ENCODE measurements at places on chromosomes 13 and 19. TPM values are rescaled to one million over a fixed set of nuclear protein-coding genes. Genes with fewer than 3 reads are reported as not detected.

The TMEM150B gene
- total RNA-seq = not detected

The IGLON5 gene
- total RNA-seq = 1.6 TPM

- H3K27ac ChIP-seq = no peak overlapping the region
- H3K4me3 ChIP-seq = no peak overlapping the region
- peaks cover 15% of the 10 kb centered on the region for H3K4me1 ChIP-seq
These were observed 5.1 kb downstream of the SLC39A3 start for GRCh38 chr19:2734589-2735288.

DNA sequence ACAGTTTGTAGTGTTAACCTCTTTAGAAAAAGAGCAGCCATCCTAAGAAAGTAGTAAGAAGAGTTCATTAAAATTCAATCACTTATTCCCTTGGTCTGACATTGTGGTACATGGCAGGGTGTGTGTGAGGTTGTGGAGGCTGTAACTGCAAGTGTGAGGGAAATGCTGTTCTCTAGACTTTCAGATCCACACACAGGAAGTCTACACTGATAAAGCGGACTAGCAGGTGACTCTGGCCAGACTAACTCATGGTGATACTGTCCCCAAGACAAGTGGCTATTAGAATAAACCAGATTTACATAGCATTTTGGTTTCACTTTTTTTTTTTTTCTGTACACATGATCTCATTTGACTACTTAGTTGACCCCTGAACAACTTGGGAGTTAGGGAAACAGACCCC, 10.0 kb downstream of the MTIF3 start:
- H3K27ac ChIP-seq = no peak overlapping the region
- no peaks in the 10 kb centered on the region for H3K27me3 ChIP-seq
- peaks cover 12% of the 10 kb centered on the region for H3K36me3 ChIP-seq
- no peaks in the 10 kb centered on the region for H3K4me1 ChIP-seq
- no peak for DNase-seq

DNA sequence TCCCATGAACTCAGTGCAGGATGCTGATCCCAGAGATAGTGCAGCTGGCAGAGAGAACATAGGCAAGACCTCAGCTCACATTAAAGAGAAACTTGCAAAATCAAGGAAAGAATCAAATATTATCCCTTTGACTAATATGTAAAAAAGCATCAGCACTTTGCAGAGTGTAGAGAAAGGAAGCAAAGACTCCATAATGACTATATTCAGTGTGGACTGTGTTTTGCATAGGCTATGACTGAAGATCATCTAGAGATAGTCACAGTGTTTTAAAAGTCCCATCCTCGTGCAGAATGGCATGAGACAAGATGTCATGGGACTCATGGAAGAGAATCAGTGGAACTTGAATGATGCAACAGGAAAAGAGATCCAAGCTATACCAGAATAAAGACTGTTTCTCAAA, 84.0 kb downstream of the RAP2A start:
- H3K4me3 ChIP-seq = no peak overlapping the region
- no peaks in the 10 kb centered on the region for H3K4me1 ChIP-seq
- H3K27me3 ChIP-seq = no peaks in the 10 kb centered on the region
- no peak overlapping the region for H3K27ac ChIP-seq

GRCh38 chr19:16541526-16542044, 652 bp downstream of the CHERP start:
- H3K27ac ChIP-seq = peak overlapping the region; percentile 65
- no peak for DNase-seq
- H3K4me3 ChIP-seq = peak overlapping the region; percentile 94
- H3K27me3 ChIP-seq = no peaks in the 10 kb centered on the region
- H3K36me3 ChIP-seq = peaks cover 9% of the 10 kb centered on the region

DNA sequence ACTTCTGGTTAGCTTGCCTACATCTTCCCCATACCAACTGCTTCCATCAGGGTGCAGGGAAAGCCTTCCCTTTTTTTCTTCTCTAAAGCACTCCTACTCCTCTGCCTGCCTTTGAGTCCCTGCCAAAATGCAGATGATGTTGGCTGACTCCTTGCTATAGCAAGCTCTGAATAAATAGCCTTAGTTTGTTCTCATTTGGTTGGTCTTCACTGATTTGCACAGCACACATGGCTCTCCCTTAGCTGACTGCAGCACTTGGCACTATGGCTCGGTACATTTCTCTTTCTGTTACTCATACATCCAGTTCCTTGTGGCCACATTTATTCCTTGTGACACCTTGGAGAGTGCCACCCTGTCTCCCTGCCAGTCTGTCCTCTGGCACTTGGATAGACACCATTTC, 249.8 kb downstream of the DCLK1 start:
- H3K27ac ChIP-seq = no peak overlapping the region
- no peak overlapping the region for H3K4me3 ChIP-seq
- no peak for DNase-seq
- no peaks in the 10 kb centered on the region for H3K36me3 ChIP-seq
- peaks cover 31% of the 10 kb centered on the region for H3K4me1 ChIP-seq
- H3K27me3 ChIP-seq = no peaks in the 10 kb centered on the region

DNA sequence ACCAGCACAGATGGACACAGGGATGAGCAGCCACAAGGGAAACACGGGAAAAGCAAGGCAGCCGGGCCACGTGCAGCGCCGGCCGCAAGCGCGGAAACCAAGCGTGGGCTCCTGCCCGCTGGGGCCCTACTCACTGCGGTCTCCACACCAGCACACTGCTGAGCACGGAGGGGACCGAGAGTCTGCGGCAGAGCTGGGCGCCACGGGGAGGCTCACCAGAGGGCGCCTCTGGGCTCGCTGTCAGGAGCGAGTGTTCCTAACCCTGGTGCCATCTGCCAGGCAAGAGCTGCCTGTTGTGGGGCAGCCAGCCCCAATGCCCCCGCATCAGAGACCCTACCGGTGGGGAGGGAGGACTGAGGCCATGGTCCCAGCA, 26.5 kb downstream of the MPND start:
- H3K27me3 ChIP-seq = no peaks in the 10 kb centered on the region
- peak overlapping the region; percentile 40 for H3K4me3 ChIP-seq
- no peak for DNase-seq

GRCh38 chr19:4803736-4804695, 12.5 kb downstream of the FEM1A start:
- H3K27me3 ChIP-seq = no peaks in the 10 kb centered on the region
- H3K4me1 ChIP-seq = peaks cover 3% of the 10 kb centered on the region
- no peak overlapping the region for H3K4me3 ChIP-seq
- no peak overlapping the region for H3K27ac ChIP-seq

DNA sequence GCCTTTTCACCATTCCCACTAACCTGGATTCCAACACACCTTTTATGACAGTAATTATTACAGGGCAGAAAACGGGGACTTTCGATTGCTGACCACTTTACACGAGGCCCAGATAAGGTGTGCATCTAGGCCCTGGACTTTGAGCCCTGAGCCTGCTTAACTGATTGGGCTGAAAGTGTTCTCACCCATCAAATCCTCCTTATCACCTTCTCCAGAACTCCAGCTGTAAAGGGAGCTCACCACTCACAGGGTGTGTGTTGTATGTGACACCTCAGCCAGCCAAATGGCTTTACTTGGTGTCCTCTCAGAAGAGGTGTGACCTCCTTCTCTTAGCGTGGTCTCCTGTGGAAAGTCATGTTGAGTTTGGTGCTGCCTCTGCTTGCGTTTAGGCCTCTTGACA, 36.5 kb downstream of the SIPA1L3 start:
- no peak for DNase-seq
- no peak overlapping the region for H3K4me3 ChIP-seq
- no peaks in the 10 kb centered on the region for H3K4me1 ChIP-seq
- no peaks in the 10 kb centered on the region for H3K36me3 ChIP-seq
- no peak overlapping the region for H3K27ac ChIP-seq
- no peaks in the 10 kb centered on the region for H3K27me3 ChIP-seq

- H3K4me3 ChIP-seq = no peak overlapping the region
- no peaks in the 10 kb centered on the region for H3K4me1 ChIP-seq
- no peaks in the 10 kb centered on the region for H3K27me3 ChIP-seq
- no peak for DNase-seq
- H3K27ac ChIP-seq = no peak overlapping the region
These were observed 19.5 kb downstream of the FAM124A start for GRCh38 chr13:51241720-51242119.

- DNase-seq = no peak
- H3K27ac ChIP-seq = no peak overlapping the region
- no peaks in the 10 kb centered on the region for H3K27me3 ChIP-seq
These were observed 5.0 kb downstream of the PAK4 start for GRCh38 chr19:39130337-39131254.

DNA sequence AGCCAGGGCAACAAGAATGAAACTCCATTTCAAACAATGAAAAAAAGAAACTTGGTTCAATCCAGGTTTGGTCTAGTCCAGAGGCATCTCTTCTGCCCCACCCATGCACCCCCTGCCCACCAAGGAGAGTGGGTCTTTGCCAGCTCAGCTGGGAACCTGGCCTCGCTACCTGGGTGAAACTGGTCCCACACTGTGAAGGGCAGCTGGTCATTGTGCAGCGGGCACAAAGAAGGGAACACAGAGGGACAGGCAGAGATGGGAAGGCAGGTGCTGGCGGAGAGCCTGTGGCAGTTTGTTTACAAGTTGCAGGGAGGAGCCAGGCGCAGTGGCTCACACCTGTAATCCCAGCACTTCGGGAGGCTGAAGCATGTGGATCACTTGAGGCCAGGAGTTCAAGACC, 50.2 kb downstream of the CPAMD8 start:
- H3K36me3 ChIP-seq = no peaks in the 10 kb centered on the region
- no peaks in the 10 kb centered on the region for H3K27me3 ChIP-seq
- no peak overlapping the region for H3K27ac ChIP-seq
- no peaks in the 10 kb centered on the region for H3K4me1 ChIP-seq
- H3K4me3 ChIP-seq = no peak overlapping the region

DNA sequence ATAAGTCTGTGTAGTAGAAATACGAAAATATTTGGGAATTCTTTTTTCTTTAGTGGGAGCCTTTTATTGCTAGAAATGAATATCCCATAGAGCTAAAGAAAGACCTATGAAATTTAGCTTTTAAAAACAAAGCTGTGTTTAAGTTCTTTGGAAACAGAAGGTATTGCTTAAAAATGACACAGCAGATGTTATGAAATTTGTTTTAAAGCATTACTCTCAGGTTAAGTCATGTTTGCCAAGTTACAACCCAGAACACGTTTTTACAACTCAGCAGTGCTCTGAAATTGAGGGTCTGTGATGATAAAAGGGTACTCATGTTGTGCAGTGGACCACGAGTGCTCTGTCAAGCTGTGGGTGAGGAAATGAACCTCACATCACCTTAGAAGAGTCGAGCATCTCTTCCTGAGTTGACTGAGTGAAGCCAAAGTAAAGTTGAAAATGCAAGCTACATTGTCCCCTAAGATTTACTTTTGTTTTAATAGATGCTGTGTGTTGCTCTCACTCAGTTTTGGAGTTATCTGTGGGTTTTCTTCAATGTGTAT, 161.1 kb downstream of the SHISA2 start:
- H3K27ac ChIP-seq = no peak overlapping the region
- no peak for DNase-seq
- no peak overlapping the region for H3K4me3 ChIP-seq
- H3K36me3 ChIP-seq = no peaks in the 10 kb centered on the region

DNA sequence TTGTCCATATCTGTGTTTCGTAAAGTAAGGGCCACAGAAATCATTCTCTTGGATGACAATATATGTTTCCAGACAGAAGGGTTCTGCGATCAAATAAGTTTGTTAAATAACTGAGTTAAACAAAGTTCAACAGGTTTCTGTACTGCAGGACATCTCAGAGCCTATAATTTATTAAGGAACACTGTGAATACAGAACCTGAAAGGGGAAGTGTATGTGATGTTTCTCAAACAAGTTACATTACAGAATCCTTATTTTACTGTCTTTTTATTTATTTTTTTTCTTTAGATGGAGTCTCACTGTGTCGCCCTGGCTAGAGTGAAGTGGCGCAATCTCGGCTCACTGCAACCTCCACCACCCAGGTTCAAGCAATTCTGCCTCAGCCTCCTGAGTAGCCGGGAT, 55.4 kb upstream of the GTF2F2 start:
- no peak overlapping the region for H3K27ac ChIP-seq
- no peak for DNase-seq
- no peaks in the 10 kb centered on the region for H3K4me1 ChIP-seq
- H3K4me3 ChIP-seq = no peak overlapping the region

- H3K4me3 ChIP-seq = no peak overlapping the region
- no peaks in the 10 kb centered on the region for H3K27me3 ChIP-seq
- peak overlapping the region; percentile 34 for H3K27ac ChIP-seq
- H3K4me1 ChIP-seq = peaks cover 10% of the 10 kb centered on the region
- peaks cover 21% of the 10 kb centered on the region for H3K36me3 ChIP-seq
These were observed 14.6 kb downstream of the RAB3D start for GRCh38 chr19:11324748-11325389.

DNA sequence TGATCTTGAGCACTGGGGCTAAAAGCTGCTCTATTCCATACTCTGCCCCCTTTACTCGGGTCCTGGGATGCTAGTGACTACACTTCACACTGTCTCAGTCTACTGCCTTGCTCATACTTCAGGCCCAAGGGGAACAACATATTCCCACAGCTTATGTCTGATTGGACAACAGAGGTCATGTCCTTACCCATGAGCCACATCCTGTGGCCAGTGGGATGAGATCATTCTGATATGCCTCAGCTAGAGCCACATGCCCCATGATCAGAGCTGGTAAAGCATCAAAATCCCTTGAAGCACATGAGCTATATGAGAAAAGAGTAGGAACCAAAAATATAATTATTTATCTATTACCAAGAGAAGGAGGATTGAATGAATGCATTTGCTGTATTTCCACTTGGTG, 290.1 kb upstream of the TSHZ3 start:
- no peak overlapping the region for H3K4me3 ChIP-seq
- H3K4me1 ChIP-seq = no peaks in the 10 kb centered on the region
- no peaks in the 10 kb centered on the region for H3K27me3 ChIP-seq
- H3K27ac ChIP-seq = no peak overlapping the region

- H3K4me3 ChIP-seq = no peak overlapping the region
- H3K27me3 ChIP-seq = no peaks in the 10 kb centered on the region
- H3K4me1 ChIP-seq = no peaks in the 10 kb centered on the region
- H3K27ac ChIP-seq = no peak overlapping the region
- peaks cover 4% of the 10 kb centered on the region for H3K36me3 ChIP-seq
These were observed 288.5 kb downstream of the NALCN start for GRCh38 chr13:101127741-101128353.

DNA sequence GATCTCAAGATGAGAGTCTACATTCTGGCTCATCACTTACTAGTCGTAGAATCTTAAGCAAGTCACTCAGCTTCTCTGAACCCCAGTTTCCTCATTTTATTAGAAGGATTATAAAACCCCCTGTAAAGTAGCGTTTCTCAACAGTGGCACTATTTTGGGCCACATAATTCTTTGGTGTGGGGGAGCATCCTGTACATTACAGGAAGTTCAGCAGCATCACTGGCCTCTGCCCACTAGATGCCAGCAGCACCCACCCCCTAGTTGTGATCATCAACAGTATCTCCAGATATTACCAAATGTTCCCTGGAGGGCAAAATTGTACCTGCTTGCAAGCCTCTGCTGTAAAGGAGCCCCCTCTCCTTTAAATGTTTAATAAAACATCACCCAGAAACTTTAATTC, 22.6 kb downstream of the STARD13 start:
- H3K27ac ChIP-seq = no peak overlapping the region
- DNase-seq = no peak
- no peaks in the 10 kb centered on the region for H3K27me3 ChIP-seq
- H3K36me3 ChIP-seq = no peaks in the 10 kb centered on the region
- no peak overlapping the region for H3K4me3 ChIP-seq

Data from thoracic aorta (tissue), 2 donors.